ENCODE measurements at places on chromosomes 5 and 9. TPM values are rescaled to one million over a fixed set of nuclear protein-coding genes. Genes with fewer than 3 reads are reported as not detected.

The KCNV2 gene
- not detected for total RNA-seq

The TAF1L gene
- not detected for total RNA-seq

The OTP gene
- total RNA-seq: not detected

The NUDT2 gene
- total RNA-seq: 34.4 TPM

The LCN12 gene
- total RNA-seq: not detected

The SPATA31D4 gene
- total RNA-seq: not detected

The CDX1 gene
- total RNA-seq: not detected

The GALNT12 gene
- 4.0 TPM for total RNA-seq

The KIF4B gene
- not detected for total RNA-seq

The BASP1 gene
- total RNA-seq: 20.4 TPM

The CCL28 gene
- 29.5 TPM for total RNA-seq

The FRRS1L gene
- total RNA-seq: not detected

The MOB3B gene
- total RNA-seq: 8.5 TPM

The SPINK6 gene
- total RNA-seq: not detected

The SLC28A3 gene
- not detected for total RNA-seq

The SARDH gene
- total RNA-seq: 7.3 TPM

The PCDHGA4 gene
- total RNA-seq: 0.67 TPM

The GGTA1 gene
- not detected for total RNA-seq

The CDC37L1 gene
- total RNA-seq: 21.4 TPM

The SVEP1 gene
- not detected for total RNA-seq

The NUTM2G gene
- not detected for total RNA-seq

The CACNA1B gene
- total RNA-seq: 0.36 TPM

The MCC gene
- 124 TPM for total RNA-seq

The GAS1 gene
- 20.1 TPM for total RNA-seq

The STKLD1 gene
- 4.7 TPM for total RNA-seq

The SWI5 gene
- 16.0 TPM for total RNA-seq

The IRX1 gene
- total RNA-seq: 0.46 TPM

The KIF24 gene
- 5.5 TPM for total RNA-seq

The PRR7 gene
- total RNA-seq: 33.8 TPM

The IRGM gene
- not detected for total RNA-seq

The TAF11L10 gene
- total RNA-seq: not detected

The DRD1 gene
- total RNA-seq: 0.34 TPM

The ZDHHC11B gene
- total RNA-seq: 2.9 TPM

The ZNF189 gene
- total RNA-seq: 13.8 TPM

The MYMK gene
- total RNA-seq: not detected

The PCDHGA12 gene
- 28.0 TPM for total RNA-seq

The FGFR4 gene
- total RNA-seq: 4.5 TPM

The ROPN1L gene
- 0.67 TPM for total RNA-seq

The FBP1 gene
- total RNA-seq: under 0.01 TPM

The HAVCR2 gene
- total RNA-seq: under 0.01 TPM

The GARIN3 gene
- not detected for total RNA-seq

The ARSI gene
- total RNA-seq: 31.6 TPM

The TARS1 gene
- 220 TPM for total RNA-seq

The ZNF454 gene
- not detected for total RNA-seq

The PIP5K1B gene
- under 0.01 TPM for total RNA-seq

The UBE2R2 gene
- total RNA-seq: 20.6 TPM

The SEC61B gene
- total RNA-seq: 85.6 TPM

The SLC12A7 gene
- 11.4 TPM for total RNA-seq

Measured in melanocyte of skin (primary cell).